ENCODE measurements at places on chromosomes 13 and 19.
A peak's percentile ranks its signal among the peaks of the same experiment; 100 is the strongest.

DNA sequence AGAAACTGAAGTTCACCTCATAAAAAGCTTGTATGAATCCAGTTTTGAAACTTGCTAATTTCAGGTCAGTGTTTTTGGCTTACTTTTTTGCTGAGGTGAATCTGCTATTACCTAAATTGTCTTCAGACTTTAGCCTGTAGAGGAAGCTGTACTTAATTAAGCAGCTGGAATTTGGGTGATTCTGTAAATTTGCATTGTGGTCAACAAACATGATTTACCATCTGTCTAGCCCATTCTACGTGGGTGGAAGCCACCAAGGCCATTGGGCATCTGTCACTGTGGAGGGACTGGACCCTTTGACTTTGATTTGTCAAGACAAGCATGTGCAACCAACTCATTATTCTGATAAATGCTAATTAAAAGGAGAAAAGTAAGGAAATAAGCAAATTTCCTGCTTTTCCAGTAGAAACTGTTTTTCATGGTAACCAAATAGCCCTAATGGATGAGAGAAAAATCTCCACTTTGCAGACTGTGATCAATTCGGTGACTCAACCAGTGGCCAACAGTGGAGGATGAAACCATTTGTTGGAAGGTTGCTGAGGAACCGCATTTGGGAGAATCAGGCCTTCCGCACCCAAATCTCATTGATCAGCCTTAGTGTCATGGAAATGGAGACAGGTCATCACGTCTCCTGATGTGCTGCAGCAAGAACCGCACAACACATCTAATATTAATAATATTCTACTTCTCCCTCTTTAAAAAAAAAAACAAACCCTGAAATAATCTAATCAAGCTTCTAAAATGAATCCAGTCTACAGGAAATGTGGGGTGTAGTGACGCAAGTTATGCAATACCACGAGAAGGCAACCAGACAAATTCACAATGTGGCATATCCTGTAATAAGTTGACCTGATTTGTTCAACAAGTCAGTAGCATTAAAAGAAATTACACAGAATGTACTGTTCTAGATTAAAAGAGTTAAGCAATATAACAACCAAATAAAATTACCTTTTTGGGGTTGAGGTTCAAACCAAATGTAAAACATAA is 54.3 kb downstream of the GARRE1 start:
- DNase-seq, result no peak

GRCh38 chr19:13382633-13382938 is 123.7 kb downstream of the CACNA1A start:
- no peak for DNase-seq

GRCh38 chr19:39328046-39328705 is 7.5 kb upstream of the LRFN1 start:
- peak; percentile 66 for DNase-seq

DNA sequence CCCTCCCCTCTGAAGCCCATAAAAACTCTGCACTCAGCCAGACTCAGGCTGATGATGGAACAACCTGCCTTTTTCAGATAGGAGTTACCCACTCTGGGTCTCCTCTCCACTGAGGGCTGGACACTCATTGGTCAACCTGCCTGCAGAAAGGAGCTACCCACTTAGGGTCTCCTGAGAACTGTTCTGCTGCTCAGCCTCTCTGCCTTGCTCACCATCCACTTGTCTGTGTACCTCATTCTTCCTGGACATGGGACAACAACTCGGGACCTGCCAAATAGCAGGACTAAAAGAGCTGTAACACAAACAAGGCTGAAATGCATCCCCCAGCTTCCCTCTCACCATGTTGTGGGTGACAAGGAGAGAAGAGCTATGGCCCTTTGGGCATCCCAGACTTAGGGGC is 18.4 kb upstream of the RCBTB2 start:
- no peak for DNase-seq

GRCh38 chr19:42655748-42656147 is 61.0 kb upstream of the CEACAM8 start:
- no peak for DNase-seq
